ENCODE measurements at places on chromosomes 3 and 15. TPM values are rescaled to one million over a fixed set of nuclear protein-coding genes. Genes with fewer than 3 reads are reported as not detected.
A peak's percentile ranks its signal among the peaks of the same experiment; 100 is the strongest.

GNAT1 gene
- not detected for total RNA-seq

FYTTD1 gene
- 66.9 TPM for total RNA-seq

ALPK3 gene
- 114 TPM for total RNA-seq

PLA2G4F gene
- total RNA-seq, result 4.6 TPM

ABI3BP gene
- total RNA-seq, result 28.8 TPM

CDCP1 gene
- 0.38 TPM for total RNA-seq

PLA2G4D gene
- total RNA-seq, result not detected

KBTBD13 gene
- total RNA-seq, result 9.4 TPM

CEP152 gene
- 1.3 TPM for total RNA-seq

DNA sequence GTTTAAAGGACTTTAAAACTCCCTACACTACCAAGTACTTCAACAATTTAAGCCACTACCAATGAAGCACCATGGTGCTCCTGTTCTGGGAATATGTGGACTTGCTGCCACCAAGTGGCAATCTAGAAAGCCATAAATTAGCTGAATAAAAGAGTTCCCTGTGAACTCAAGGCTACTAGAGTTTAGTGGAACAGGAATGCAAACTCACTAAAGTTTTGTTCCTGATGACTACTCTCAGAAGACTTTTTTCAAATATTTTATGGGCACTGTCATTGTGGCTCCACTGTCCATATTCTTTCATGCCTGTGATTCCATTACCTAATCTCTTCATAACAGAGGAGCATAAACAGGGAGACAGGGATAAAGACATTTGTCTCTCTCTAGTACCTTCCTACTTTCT, 63.9 kb downstream of the TMCC1 start:
- DNase-seq, result no peak

DNA sequence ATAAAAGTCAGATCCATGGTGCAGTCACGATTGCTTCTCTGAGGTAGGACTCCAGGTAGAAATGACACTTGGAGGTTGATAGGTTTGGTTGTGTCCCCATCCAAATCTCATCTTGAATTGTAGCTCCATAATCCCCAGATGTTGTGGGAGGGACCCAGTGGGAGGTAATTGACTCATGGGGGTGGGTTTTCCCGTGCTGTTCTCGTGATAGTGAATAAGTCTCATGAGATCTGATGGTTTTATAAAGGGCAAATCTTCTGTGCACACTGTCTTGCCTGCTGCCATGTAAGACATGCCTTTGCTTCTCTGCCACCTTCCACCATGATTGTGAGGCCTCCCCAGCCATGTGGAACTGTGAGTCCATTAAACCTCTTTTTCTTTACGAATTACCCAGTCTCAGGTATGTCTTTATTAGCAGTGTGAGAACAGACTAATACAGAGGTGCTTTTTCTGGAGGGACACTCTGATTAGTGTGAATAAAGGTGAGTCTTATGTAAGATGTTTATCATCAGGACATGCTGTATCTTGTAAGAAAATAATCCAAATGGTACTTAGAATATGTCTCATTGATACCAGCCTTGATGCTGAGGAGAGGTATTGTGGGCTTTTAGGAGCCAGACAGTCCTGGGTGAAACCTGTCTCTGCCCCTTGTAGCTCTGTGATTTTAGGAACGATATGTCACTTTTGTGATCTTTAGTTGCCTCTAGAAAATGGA, 43.0 kb downstream of the SLCO3A1 start:
- DNase-seq, result no peak

- no peak for DNase-seq
Measured at GRCh38 chr3:44340058-44340395, 1.5 kb downstream of the TCAIM start.

DNA sequence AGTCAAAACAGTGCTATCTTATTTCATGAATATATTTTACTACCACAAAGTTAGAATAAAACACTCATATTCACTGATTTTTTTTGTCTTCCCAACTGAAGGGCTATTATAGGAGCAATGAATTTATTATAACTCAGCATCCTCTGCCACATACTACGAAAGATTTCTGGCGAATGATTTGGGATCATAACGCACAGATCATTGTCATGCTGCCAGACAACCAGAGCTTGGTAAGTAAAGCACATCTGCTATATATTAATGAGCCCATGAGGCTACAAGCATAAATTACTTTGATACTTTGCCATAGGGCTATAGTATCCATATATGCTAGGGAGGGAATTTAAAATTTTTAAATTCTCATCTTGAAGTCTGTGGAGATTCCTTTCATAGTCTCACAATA, 95.9 kb downstream of the FEZF2 start:
- DNase-seq, result no peak

GRCh38 chr3:50294089-50294488, 1.9 kb upstream of the IFRD2 start:
- no peak for DNase-seq

DNA sequence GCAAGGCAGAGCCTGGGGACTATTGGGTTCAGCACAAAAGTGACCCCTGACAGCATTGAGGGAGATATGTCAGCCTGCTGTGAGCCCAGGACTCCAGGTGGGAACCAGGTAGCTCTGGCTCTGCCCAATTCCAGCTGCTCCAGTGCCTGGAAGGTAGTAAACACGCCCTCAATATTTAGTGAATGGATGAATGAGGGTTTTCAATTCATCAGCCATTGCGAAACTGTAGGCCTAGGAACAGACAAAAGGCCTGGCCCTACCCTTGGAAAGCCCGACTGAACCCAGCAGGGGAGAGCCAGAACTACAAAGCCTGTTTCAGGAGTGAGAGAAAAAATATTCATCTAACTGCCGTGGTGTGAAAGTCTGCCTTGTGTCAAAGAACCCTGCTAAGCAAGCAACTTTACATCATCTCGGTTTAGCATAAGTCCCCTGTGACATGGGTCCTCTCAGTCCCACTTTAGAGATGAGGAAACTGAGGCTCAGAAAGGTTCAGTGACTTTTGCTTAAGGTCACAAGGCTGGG, 8.1 kb upstream of the CSK start:
- DNase-seq, result no peak

DNA sequence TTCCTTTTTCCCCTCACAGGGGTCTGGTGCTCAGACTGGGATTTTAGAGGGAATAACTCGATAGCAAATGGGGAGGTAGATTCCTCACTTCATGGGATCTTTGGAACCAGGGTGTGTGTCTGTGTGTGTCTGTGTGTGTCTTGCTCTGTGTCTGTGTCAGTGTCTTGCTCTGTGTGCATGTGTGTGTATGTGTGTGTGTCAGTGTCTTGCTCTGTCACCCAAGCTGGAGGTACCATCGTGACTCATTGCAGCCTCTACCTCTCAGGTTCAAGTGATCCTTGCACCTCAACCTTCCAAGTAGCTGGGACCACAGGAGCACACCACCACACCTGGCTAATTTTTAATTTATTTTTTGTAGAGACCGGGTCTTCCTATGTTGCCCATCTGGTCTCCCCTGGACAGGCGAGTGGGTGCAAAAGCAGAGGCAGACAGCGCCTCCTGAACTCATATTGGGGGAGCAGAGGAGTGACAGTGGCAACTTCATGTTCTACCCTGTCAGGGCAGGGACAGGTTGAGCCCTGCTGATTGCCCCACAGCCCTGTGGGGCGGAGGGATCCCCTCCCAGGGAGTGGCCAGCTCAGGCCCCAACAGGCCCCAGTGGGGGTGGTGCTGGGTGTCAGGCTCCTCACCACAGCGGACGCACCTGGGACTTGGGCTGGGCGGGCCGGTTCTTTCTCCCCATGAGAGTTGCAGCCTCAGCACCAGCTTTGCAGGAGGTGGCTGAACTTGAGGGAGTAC, 10.4 kb upstream of the SEMA4B start:
- peak; percentile 29 for DNase-seq

GRCh38 chr3:151697496-151697895, 36.2 kb upstream of the AADACL2 start:
- no peak for DNase-seq

DNA sequence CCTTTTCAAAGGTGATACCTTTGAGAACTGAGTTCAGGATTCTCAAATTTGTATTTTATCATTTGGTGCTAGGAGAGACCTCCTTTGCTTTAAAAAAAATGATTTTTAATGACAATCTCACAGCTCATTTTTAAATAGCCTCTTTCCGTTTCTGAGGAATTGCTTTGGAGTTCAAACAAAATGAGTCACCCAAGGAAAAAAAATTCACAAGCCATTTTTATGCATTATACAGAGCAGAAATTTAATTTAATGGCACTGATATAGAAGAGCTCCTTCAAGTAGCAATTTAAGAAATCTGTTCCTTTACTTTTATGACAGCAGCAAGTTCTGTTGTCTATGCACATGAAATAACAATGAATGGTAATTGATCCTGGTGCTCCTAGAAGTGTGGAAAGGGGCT, 337.9 kb upstream of the KCNMB2 start:
- DNase-seq, result no peak

GRCh38 chr3:153615863-153616262, 453.8 kb downstream of the RAP2B start:
- no peak for DNase-seq

DNA sequence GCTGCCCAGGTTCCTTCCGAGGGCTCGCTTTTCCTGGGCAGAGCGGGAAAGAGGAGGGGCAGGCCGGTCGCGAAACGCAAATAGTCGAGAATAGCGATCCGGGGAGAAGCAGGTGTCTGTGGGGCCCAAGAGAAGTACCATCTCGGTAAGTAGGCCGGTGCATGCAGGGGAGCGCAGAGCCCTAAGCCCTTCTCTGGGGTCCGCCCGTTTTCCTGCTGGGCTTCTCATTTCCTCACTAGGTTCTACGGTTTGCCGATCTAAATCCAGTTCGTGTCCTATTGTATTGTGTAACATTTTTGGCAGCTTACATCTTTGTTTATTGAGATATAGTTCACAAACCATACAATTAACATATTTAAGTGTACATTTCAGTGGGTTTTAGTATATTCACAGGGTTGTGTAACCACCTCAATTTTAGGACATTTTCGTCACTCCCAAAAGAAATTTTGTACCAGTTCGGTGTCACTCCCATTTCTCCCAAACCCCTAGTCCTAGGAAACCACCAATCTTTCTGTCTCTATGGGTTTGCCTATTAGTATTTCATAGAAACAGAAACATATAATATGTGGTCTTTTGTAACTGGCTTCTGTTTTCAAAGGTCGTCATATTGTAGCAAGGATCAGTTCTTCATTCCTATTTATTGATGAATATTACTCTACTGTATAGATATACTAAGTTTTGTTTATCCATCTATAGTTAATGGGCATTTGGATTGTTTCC, 6.8 kb upstream of the TRIM69 start:
- DNase-seq, result no peak

GRCh38 chr3:102529452-102529851, 94.6 kb downstream of the ZPLD1 start:
- no peak for DNase-seq

GRCh38 chr15:34942363-34942762, 27.2 kb downstream of the AQR start:
- DNase-seq, result no peak

- DNase-seq, result no peak
Measured at GRCh38 chr15:60379525-60380274, 18.1 kb downstream of the ANXA2 start.

GRCh38 chr15:55977231-55977630, 16.2 kb downstream of the NEDD4 start:
- DNase-seq, result no peak

DNA sequence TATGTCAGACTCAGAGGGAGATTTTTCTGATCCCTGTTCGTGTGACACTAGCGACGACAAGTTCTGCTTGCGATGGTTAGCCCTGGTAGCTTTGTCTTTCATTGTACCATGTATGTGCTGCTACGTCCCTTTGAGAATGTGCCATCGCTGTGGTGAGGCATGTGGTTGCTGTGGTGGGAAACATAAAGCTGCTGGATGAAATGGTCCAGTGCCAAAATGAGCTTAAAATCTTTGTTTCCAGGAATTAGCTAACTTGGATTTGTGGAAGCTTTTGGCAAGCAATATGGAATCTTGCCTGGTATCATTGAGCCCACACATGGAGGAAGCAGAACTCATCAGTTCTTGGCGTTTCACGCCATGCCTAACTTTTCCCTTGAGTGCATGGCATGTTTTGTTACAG, 98.8 kb downstream of the SPRED1 start:
- DNase-seq, result no peak

DNA sequence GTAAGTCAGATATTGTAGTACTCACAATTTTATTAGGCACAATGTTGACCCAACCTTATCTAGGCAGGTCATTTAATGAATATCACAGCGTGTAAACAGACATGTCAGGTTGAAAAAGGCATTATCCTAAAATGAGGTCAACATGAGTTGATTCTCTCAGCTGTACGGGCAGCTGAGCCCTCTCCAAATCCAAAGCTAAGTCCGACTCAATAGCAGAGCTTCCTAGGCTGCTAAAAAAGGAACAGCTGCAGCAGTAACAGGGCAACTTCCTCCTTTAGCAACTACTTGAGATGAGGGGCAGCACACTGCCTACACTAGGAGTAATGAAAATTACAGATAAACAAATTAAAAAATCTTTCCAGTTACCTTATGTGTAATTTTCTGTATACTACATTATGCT, 189.2 kb downstream of the CADM2 start:
- no peak for DNase-seq

DNA sequence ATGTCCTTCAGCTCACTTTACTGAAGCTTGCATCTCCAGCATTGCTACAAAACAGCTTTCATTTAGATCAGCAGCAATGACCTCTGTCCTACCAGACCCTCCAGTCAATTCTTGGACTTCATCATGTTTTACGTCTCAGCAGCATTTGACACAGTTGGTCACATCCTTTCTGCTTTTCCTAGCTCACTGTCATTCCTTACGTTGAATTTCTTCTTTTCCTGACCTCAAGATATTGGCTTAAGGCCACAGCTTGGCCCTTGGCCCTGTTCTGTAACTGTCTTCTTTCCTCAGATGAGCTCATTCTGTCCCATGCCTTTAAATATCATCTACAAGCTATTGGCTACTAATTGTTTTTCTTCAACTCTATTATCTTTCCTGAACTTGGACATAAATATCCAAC, 576.2 kb upstream of the KCNMB2 start:
- DNase-seq, result no peak

DNA sequence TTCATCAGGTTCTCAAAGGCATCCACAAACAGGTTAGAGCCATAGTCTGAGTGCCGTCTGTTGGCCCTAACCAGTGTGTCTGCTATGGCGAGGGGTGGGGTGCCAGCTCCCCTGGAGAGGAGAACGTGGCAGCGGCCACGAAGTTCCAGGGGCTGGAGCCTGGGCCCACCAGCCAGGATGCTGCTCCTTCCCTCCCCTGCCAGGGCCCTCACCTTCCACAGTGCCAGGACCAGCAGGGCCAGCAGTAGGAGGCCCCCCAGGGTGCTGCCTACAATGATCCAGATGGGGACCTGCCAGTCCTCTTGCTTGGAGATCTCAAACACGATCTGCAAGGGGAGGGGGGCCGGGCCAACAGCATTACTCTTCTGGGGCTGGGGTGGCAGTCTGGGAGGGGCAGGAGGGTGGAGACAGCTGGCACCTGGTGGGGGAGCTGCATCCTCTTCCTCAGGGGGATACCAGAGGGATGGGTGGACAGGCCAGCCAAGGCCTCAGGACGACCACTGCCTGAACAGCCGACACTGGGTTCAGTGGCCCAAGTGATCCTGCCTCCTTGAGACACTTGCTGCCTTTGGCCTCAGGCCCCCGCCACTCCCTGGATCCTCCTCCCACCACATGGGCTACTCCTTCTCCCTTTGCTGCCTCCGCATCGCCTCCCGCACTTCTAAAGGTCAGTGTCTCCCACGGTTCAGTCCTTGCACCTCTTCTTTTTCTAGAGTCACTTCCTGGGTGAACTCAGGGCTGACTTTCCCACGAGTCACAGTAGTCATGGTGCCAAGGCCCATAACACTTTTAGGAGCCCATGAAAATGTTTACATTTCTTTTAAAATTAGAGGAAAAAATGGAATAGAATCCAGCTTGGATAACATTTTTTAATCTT, 26.3 kb downstream of the FEM1B start:
- no peak for DNase-seq

GRCh38 chr3:151166161-151166560, 36.9 kb downstream of the GPR171 start:
- DNase-seq, result no peak

All from Right ventricle myocardium superior (tissue), 1 donor.